Fibroblast of lung (primary cell): ENCODE measurements at places on chromosomes 16 and 17.

DNA sequence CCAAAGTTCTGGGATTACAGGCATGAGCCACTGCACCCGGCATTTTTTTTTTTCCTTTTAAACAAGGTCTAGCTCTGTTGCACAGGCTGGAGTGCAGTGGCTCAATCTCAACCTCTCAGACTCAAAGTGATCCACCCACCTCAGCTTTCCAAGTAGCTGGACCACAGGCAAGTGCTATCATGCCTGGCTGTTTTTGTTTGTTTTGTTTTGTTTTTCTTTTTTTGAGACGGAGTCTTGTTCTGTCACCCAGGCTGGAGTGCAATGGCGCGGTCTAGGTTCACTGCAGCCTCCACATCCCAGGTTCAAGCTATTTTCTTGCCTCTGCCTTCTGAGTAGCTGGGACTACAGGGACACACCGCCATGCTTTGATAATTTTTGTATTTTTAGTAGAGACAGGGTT is 19.1 kb upstream of the ZC3H7A start:
- H3K4me1 ChIP-seq: no peaks in the 10 kb centered on the region
- H3K4me3 ChIP-seq: no peak overlapping the region
- H3K36me3 ChIP-seq: no peaks in the 10 kb centered on the region
- DNase-seq: no peak
- H3K27ac ChIP-seq: no peak overlapping the region

GRCh38 chr16:78094166-78094565 is 5.3 kb upstream of the WWOX start:
- no peak for DNase-seq
- no peak overlapping the region for H3K27ac ChIP-seq
- no peaks in the 10 kb centered on the region for H3K36me3 ChIP-seq
- H3K27me3 ChIP-seq: no peaks in the 10 kb centered on the region

GRCh38 chr17:66281661-66282369 is 20.6 kb upstream of the PRKCA start:
- no peak overlapping the region for H3K4me3 ChIP-seq
- H3K4me1 ChIP-seq: no peaks in the 10 kb centered on the region
- H3K27ac ChIP-seq: no peak overlapping the region
- DNase-seq: peak; percentile 20

- peak; percentile 20 for DNase-seq
- no peaks in the 10 kb centered on the region for H3K4me1 ChIP-seq
- H3K4me3 ChIP-seq: no peak overlapping the region
- peaks cover 2% of the 10 kb centered on the region for H3K36me3 ChIP-seq
- H3K27me3 ChIP-seq: no peaks in the 10 kb centered on the region
Observed at GRCh38 chr16:3578610-3579551, 1.7 kb upstream of the NLRC3 start.

GRCh38 chr16:2822158-2822495 is 5.1 kb downstream of the PRSS21 start:
- H3K4me1 ChIP-seq: no peaks in the 10 kb centered on the region
- H3K4me3 ChIP-seq: no peak overlapping the region
- H3K36me3 ChIP-seq: no peaks in the 10 kb centered on the region
- DNase-seq: no peak

DNA sequence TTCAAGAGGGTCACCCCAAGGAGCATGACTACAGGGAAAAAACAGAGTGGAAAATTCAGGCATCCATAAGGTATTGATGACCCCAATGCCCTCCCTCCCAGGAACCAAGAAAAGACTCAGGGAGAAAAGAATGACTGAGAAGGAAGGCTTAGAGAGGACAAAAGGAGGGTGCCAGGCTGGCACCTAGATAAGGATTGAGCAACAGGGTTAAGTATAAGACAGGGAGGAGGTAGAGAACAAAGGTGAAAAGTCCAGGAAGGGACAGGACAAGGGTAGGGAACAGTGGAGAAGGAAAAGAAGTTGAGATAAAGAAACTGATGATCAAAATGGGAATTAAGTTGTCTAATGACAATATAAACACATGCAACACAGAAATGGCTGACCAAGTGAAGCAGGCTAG is 2.5 kb downstream of the SLC35B1 start:
- H3K27me3 ChIP-seq: no peaks in the 10 kb centered on the region
- H3K27ac ChIP-seq: no peak overlapping the region

DNA sequence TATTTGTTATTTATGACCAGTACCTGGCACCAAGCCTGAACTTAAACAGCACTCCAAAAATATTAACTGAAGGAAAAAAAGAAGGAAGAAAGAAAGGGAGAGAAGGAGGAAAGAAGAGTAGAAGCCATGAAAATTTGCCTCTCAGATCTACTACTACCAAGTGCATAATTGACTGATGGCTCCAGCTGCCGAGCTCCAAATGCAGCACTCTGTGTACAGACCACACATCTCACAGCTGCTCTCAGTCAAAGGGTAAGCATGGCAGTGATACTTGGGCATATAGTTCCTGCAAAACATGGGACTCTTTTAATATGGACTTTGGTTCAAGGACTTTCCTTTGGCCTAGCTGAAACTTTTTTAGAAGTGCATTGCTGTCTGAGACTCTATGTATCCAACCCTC is 44.0 kb upstream of the NOG start:
- no peak overlapping the region for H3K4me3 ChIP-seq
- no peak overlapping the region for H3K27ac ChIP-seq
- no peaks in the 10 kb centered on the region for H3K4me1 ChIP-seq
- no peaks in the 10 kb centered on the region for H3K36me3 ChIP-seq
- no peaks in the 10 kb centered on the region for H3K27me3 ChIP-seq

- no peaks in the 10 kb centered on the region for H3K27me3 ChIP-seq
- no peak overlapping the region for H3K4me3 ChIP-seq
- H3K27ac ChIP-seq: no peak overlapping the region
- H3K36me3 ChIP-seq: no peaks in the 10 kb centered on the region
- peak; percentile 29 for DNase-seq
Observed at GRCh38 chr16:72590151-72590937, 418.4 kb upstream of the PMFBP1 start.

DNA sequence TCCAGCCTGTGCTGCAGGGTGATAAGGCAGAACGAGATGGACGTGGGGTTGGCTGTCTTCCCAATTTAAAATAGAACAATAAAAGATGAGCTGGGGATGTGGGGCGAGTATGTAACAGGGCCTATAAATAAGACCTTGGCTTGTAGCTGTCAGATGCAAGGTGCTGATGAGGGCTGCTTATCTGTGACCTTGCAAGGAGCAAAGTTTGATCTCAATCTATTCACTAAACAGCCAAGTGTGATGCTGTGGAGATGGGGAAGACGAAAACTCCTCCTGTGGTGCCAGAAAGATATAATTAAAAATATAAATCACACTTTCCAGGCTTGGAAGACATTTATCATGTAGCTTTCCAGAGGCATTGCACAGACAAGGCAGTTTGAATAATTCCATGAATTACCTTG is 26.7 kb upstream of the TEX2 start:
- no peak overlapping the region for H3K4me3 ChIP-seq
- peaks cover 3% of the 10 kb centered on the region for H3K27me3 ChIP-seq
- no peaks in the 10 kb centered on the region for H3K36me3 ChIP-seq
- no peak for DNase-seq

- DNase-seq: no peak
- no peak overlapping the region for H3K27ac ChIP-seq
- H3K27me3 ChIP-seq: no peaks in the 10 kb centered on the region
- H3K36me3 ChIP-seq: no peaks in the 10 kb centered on the region
- no peaks in the 10 kb centered on the region for H3K4me1 ChIP-seq
Observed at GRCh38 chr16:19281246-19281645, 4.3 kb upstream of the CLEC19A start.

DNA sequence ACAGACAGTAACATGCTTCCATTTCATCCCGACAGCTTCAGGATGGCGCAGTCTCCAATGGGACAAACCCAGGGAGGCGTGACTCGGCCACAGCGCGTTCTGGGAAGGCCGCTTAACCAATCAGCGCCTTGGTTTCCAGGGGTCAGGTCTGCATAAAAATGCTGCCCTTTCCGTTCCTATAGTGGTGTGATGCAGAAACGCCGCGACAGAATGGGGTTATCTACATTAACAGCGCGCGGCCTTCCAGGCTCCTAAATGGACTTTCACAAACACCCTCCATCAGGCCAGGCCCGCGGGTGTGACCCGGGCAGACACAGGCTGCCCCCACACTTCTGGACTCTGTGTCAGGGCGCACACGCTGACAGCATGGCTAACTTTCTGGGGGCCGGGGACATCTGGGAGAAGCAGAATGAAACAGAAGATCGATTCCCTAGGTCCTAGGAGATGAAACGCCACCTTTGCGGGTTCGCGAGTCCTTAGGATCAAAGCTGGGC is 792 bp downstream of the TMEM231 start:
- no peaks in the 10 kb centered on the region for H3K36me3 ChIP-seq
- peak overlapping the region; percentile 87 for H3K27ac ChIP-seq
- peak; percentile 89 for DNase-seq
- H3K4me3 ChIP-seq: peak overlapping the region; percentile 79
- H3K4me1 ChIP-seq: peaks cover 4% of the 10 kb centered on the region

DNA sequence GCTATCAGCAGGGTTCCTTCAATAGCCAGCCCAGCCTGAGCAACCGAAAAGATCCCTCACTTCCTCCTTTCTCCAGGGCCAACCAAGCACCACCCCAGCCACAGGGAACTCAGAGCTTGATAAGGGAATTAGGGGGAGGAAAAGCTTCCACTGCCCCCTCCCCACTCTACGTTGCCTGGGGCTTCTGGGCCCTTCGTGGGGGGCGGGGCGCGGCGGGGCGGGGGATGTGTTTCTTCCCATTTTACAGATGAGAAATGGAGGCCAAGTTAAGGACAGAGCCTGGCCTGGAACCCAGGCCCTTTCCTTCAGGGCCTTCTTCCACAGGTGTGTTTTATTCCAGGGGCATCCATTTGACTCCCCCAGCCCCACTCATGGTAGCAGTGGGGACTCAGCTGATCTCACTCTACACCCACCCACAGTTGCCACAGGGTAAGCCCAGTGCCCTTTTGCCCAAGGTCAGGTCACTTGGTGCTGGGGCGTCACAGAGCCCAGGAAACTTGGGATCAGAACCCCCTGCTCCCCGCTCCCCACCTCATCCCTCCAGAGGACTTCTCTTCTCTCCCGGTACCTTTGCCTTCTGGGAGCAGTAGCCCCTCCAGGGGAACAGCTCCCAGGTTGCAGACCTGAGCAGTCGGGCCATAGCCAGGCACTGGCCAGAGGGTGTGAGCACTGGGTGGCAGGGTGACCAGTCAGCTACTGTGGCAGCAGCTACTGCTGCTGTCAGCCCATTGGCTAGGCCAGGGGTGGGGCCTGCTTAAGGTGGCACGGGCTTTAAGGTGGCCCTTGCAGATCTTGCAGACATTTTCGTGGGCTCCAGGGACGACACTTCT is at the start of gene LDHD:
Gene LDHD, minus strand, starts transcription at position 700 of the 830 bp plus-strand sequence. Its CDS starts 60 bp downstream, at position 640.
- H3K4me3 ChIP-seq: no peak within 1 kb of the TSS
- H3K36me3 ChIP-seq: no peaks in the 10 kb centered on the region
- peak; percentile 56 for DNase-seq
- H3K4me1 ChIP-seq: peaks cover 4% of the 10 kb centered on the region
- no peak within 1 kb of the TSS for H3K27ac ChIP-seq

DNA sequence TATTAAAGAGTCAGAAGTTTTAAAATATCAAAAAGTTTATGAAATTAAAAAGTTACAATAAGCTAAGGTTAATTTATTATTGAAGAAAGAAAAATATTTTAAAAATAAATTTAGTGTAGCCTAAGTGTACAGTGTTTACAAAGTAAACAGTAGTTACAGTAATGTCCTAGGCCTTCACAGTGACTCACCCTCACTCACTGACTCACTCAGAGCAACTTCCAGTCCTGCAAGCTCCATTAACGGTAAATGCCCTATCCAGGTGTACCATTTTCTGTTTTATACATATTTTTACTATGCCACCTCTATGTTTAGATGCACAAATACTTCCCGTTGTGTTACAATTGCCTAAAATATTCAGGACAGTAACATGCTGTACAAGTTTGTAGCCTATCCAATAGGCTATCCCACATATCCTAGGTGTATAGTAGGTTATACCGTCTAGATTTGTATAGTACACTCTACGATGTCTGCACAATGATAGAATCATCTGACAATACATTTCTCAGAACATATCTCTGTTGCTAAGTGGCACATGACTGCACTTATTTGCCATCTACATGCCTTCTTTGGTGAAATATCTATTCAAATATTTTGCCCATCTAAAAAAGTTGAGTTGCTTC is 67.2 kb upstream of the WSB1 start:
- H3K4me3 ChIP-seq: no peak overlapping the region
- peaks cover 2% of the 10 kb centered on the region for H3K4me1 ChIP-seq
- DNase-seq: peak; percentile 68
- H3K27ac ChIP-seq: no peak overlapping the region
- H3K27me3 ChIP-seq: no peaks in the 10 kb centered on the region
- no peaks in the 10 kb centered on the region for H3K36me3 ChIP-seq

DNA sequence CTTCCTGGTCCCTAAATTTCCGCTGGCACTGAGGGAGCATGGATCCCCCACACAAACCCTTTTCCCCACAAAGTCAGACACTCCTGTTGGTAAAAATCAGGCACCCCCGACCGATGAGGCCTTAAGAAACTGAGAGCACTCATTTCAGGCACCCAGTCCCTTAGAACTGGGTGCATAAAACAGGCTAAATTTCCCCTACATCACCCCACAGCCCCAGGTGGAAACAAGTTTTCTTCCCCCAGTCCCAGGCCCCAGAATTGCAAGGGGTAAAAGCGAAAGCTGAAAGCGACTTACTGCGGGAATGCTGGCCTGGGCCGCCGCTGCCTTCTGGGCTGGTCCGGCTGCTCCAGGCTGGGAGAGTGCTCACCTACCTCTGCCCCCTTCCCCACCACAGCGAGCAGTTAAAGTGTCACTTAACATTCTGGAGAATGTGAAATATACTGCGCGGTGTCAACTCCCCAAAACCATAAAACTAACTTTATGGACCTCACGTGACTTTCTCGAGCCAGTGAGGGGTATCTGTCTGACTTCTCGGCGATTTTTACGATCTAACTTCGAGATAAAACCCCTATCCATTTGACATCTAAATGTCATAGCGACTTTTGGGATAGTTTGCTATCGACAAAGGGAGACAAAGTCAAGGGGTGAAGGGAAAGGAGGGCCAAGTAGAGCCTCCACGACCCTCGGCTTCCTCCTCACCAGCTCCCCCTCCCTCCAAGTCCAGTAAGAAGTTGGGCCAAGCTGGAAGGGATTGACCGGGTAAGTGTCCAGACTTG is at the start of gene HOXB3:
Gene HOXB3, minus strand, starts transcription at position 411 of the 776 bp plus-strand sequence. CDS start 37,767 bp downstream, outside the sequence.
- H3K4me1 ChIP-seq: no peaks in the 10 kb centered on the region
- H3K36me3 ChIP-seq: peaks cover 5% of the 10 kb centered on the region
- peak within 1 kb of the TSS; percentile 98 for H3K27ac ChIP-seq
- no peaks in the 10 kb centered on the region for H3K27me3 ChIP-seq
- no peak for DNase-seq

- H3K4me1 ChIP-seq: no peaks in the 10 kb centered on the region
- H3K27ac ChIP-seq: no peak overlapping the region
- no peak overlapping the region for H3K4me3 ChIP-seq
- DNase-seq: peak; percentile 23
- no peaks in the 10 kb centered on the region for H3K27me3 ChIP-seq
- no peaks in the 10 kb centered on the region for H3K36me3 ChIP-seq
Observed at GRCh38 chr17:4566785-4567184, 6.4 kb upstream of the GGT6 start.
